ENCODE measurements at places on chromosomes 12 and 14.

GRCh38 chr14:104115691-104116287 is 22.6 kb upstream of the KIF26A start:
- DNase-seq: no peak

DNA sequence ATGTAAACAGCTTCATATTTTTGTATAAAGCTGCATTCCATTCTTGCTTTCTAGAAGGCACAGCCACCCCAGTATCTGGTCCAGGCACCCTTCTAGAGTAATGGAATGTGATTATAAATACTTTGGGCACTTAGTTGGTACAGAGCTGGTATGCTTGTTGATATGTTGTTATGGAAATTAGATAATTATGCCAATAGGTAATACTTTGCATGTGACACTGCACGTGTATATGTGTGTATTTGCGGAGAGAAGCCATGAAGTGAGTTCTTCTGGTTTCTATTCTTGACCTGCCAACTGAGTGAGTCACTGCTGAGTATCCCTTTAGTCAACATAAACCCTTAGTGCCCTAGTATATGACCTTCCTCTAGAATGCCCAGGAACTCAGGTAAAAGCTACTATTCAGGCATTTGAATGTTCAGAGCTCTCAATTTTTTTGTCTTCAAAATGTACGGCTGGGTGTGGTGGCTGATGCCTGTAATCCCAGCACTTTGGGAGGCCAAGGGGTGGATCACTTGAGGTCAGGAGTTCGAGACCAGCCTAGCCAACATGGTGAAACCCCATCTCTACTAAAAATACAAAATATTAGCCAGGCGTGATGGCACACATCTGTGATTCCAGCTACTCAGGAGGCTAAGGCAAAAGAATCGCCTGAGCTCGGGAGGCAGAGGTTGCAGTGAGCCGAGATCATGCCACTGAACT is 6.2 kb upstream of the TCP11L2 start:
- DNase-seq: no peak

DNA sequence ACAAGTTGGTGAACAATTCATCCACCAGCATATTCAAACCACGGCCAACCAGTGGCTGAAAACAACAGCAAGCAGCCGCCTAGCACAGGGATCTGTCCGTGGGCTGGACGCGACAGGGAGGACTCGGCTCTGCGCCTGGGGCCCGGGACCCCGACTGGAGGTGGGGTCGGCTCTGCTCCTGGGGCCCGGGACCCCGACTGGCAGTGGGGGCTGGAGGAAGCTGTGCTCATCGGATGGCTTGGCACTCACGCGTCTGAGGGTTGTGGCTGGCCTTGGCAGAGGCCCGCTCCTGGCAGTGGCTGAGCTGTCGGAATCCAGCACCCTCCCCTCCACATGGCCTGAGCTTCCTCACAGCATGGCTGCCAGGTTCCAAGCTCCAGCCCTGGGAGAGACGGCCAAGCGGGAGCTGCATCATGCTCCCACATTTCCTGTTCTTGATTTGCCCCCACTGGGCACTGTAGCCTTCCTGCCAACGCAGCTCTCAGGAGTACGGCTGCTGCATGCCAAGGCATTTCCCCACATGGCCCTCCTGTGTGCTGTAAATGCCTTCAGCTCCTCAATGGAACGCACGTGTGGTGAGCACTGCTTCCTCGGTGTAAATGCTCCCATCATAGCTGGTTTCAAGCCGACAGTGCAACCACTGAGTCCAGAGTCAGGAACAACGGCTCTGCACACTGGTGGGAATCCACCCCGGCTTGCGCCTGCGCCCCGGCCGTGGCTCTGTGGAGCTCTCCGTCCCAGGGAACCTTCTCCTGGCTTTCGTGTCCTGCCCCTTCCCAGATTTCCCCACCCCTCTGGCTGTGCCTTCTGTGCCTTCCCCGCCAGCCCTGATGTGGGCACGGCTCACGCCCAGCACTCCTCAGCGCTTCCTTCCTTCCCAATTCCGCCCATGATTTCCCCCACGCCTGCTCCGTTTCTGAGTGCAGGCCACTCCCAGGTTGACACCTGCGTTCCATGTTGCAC is 7.3 kb upstream of the GALNT9 start:
- no peak for DNase-seq

- no peak for DNase-seq
Measured at GRCh38 chr12:99128246-99128802, 483.2 kb downstream of the APAF1 start.

DNA sequence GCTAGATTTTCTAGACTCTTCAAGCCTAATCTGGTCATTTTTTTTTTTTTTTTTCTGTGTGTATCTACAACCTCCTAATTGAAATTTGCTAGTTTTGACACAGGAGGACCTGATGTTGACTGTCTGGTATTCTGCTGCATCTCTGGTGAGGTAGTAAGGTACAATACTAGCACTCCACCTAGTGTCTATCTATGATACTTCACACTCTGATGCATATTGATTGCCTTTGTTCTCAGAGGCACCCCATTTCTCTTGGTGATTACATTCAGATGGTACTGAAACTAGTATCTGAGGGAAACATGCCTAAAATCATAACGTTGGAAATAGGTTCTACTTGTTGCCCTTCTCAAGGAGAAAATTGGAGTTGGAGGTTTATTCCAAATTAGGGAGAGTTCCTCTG is 930.5 kb upstream of the NOVA1 start:
- no peak for DNase-seq

- DNase-seq: no peak
Measured at GRCh38 chr12:15601210-15601800, 187.9 kb downstream of the EPS8 start.

DNA sequence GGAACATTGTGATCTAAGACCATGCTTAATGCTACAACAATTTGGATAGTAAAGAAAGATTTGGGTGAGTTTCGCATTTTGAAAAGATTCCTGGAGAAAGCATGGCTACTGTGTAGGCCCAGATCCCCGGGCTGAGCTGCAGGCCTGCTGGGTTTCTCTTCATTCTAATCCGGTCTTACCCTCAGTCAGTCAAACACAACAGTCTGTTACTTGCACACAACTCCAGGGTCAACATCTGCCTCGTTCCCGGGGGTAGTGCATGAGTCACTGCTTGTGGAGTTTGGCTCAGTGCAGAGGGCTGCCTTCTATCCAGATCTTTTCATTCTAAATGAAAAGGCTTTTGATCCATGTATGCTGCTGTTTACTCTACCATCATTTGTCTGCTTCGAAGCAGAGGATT is 60.4 kb upstream of the SEL1L start:
- no peak for DNase-seq

- DNase-seq: no peak
Measured at GRCh38 chr12:12357719-12358461, 1.0 kb downstream of the BORCS5 start.

- DNase-seq: no peak
Measured at GRCh38 chr12:79255288-79255687, 390.7 kb downstream of the SYT1 start.

GRCh38 chr14:98888927-98889835 is 382.8 kb downstream of the BCL11B start:
- no peak for DNase-seq

- DNase-seq: no peak
Measured at GRCh38 chr12:77947330-77947729, 116.6 kb downstream of the NAV3 start.

GRCh38 chr12:3083921-3084347 is 6.8 kb downstream of the TSPAN9 start:
- no peak for DNase-seq

DNA sequence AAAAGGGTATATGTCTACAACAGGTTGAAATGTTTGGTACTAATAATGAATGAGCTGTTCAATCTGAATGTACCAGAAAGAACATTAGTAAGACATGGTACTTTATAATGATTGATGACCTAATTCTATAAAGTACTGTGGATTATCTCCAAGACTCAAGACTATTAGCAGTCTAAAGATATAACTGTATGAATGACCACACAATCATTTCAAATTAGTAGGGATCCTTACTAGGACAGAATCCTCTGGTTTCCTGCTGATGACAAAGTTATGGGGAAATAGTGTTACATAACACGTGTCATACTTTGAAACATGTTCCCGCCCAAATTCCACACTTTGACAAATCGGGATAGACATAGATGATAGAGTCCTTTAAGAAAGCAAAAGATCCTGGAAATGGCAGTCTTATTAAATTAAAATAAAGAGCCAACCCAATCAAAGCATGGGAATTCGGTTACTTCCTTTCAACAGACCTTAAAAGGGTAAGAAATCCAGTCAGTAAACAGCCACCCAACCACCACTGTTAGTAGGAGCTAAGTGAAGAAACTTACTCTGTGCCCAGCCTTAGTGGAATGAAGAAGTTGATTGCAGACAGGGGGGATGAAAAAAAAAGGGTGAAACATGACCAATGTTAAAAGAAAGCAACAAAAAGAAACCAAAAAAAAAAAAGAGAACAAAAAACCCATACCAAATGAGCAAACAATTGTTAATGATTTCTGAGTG is 2.8 kb downstream of the VPS29 start:
- no peak for DNase-seq

GRCh38 chr14:104972301-104973134 is 5.7 kb downstream of the AHNAK2 start:
- no peak for DNase-seq

- no peak for DNase-seq
Measured at GRCh38 chr14:62696929-62697328, 348.3 kb downstream of the KCNH5 start.

DNA sequence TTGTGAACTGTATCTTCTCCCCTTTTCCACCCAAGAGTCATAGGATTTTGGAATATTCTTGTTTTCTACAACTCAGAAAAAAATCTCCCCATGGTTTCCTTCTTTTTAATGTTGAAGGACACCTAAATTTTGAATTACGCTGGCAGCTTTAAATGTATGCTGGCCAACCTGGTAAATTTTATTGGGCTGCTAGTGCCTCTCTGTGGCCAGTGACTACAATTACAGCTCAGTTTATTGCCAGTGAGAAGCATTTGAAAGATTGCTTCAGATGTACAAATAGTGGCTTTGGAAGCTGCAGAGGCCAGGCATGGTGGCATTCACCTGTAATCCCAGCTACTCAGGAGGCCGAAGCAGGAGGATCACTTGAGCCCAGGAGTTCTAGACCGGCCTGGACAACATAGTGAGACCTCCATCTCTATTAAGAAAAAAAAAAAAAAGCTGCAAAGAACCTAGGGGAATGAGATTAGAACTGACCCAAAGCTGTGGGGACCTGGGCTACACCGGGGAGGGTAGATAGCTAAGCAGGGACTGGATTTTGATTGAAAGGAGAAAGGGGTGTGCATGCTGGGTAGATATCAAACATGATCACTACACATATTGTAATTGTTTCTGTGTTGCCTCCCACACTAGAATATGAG is 7.6 kb upstream of the RAB21 start:
- no peak for DNase-seq

DNA sequence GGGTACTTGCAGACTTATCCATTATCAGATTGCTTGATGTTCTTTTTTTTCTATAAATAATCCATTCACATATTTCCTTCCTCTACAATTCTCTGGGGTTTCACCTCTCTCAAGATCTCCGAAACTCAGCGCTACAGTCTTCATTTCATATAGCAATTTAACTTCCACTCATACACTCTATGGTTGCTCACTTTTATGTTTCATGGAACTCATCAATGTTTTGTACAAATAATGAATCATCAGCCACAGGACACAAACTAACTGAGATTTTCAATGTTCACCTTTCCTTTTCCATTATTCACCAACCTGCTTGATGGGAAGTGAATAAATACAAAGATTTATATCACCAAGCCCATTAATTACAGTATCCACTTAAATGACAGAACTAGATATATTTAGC is 534.7 kb downstream of the LRFN5 start:
- no peak for DNase-seq

- no peak for DNase-seq
Measured at GRCh38 chr12:41053046-41053445, 135.1 kb upstream of the PDZRN4 start.

- no peak for DNase-seq
Measured at GRCh38 chr12:104189915-104190555, 25.5 kb upstream of the TXNRD1 start.

- DNase-seq: no peak
Measured at GRCh38 chr14:95250140-95250769, 69.5 kb downstream of the CLMN start.
